ENCODE measurements at places on chromosomes 2 and 18. TPM values are rescaled to one million over a fixed set of nuclear protein-coding genes. Genes with fewer than 3 reads are reported as not detected.
A peak's percentile ranks its signal among the peaks of the same experiment; 100 is the strongest.

DNA sequence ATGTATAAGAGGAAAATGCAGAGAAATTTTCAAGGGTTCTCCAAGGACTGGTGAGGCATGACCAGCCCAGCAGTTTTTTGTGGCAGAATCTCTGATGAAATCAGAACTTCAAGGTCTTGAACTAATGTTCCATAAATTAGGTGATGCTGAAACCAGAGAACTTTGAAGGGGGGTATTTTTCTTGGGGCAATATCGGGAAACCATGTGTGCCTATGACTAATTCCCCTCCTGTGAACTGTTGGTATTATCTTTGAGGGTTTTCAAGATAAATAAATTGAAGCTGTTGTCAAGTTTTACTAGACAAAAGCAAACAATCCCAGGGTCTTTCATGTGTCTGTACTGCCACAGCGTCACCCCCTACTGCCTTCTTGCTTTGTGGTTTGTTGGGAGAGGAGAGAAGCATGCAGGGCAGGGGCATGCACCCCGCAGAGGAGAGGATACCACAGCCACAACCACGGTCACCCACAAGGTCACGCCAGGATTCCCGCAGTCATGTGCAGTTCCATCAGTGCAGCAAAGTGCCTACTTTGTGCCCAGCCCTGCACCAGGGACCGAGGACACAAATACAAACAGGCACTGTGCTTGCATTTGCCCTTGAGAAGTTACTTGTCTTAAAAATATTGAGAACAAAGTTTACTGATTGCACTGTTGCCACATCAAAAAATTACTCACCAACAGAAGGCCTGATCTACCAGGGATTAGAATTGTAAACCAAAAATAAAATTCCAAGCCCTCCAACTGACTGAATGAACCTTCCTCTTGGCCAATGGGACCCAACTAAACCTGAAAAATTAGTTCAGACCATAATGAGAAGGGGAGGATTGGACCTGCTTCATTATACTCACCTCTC is 413.3 kb upstream of the TRIB2 start:
- DNase-seq, result no peak

DNA sequence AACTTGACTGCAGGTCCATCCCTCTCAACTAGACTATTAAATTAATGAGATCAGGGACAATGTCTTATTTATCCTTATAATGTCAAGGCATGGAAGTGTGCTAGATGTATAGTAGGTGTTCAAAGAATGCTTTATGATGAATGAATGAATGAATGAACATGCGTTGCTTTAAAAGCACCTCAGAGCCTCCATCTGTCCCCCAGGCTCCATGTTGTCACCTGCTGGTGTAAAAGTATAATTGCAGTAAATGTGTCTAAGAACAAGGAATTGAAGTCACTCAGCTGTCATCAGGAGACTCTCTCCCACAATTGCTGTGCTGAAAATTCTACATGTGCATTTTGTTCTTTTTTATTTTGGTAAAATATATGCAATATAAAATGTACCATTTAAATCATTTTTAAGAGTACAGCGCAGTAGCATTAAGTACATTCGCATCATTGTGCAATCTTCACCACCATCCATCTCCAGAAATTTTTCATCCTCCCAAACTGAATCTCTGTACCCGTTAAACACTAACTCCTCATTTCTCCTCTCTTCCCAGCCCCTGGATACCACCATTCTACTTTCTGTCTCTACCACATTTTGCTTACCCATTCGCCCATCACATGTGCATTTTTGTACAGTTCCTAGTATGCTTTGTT is 52.6 kb downstream of the GNAL start:
- DNase-seq, result peak; percentile 30

GRCh38 chr2:85804583-85804982 is 50.8 kb downstream of the ATOH8 start:
- peak; percentile 11 for DNase-seq

DNA sequence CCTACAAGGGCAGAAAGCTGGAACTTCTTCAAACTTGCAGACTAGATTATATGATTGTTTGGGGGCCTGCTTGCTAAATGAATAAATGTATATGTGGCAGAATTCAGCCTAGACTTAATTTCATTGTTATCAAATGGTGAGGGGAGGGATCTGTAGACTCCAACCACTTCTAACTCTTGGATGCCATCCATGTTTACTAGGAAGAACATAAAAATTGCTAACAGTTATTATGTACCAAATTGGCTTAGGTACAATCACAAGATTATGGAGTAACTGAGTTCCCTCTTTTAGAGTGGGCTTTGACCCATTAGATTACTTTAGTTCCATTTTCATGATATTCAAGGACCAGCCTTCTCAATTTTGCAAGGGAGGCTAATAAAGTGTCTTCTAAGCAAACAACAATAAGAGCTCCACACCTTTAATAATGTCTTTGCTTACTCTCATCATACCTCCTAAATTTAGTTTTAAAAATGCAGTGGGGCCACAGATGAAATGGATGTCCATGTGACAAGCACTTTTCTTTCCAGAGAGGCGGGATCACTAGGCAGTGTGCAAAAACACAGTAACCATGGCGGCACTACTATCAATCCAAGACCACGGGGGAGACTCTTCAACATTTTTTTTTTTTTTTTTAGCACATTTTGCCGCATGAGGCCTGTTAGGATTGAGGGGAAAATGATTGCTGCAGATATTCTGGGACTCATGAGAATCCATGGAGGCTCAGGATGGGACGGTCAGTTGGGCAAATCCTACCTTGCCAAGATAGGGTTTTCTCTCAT is 217.6 kb upstream of the SPRED2 start:
- DNase-seq, result no peak

DNA sequence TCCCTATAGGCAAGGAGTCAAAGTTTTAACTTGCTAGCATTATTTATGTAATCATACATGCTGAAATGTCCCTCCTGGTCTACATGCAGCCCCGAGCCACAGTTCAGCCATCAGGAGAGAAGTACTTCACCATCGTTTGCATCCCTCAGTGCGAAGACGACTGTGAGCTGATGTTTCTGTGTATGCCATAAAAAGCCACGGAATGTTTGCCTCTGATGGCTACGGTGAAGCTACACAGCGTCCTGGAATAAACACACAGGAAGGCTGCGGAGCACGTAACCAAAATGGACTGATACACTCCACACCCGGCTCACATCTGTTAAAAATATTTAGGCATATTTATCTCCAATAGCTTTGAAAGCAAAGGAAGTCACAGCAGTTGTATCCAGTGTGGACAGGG is 4.3 kb upstream of the SALL3 start:
- no peak for DNase-seq

DNA sequence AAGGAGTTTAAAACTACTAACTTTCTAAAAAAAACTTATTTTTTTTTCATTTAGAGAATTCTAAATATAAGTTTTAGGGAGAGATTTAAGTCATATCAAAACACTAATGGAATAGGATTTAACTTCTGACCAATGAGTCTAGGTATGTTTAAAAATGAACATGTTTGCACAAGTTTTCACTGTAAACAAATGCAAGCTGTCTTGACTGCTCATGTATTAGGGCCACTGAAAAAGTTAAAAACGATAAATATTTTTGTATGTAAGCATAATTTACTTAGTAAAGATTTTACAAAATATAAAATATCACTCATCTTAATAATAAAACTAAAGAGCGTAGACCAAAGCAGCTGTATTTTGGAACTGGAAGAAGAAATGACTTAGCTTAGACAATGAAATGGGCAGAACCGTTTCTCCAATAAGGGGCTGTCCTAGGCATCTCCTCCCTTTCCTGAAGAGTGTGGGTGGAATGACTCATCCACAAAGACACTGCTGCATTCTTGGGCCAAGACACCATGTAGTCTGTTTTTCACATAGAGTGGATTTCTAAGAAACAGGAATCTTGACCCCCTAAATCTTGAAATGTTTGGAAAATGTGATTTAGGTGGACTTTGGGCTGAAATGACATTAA is 118.8 kb downstream of the MEP1B start:
- peak; percentile 25 for DNase-seq

DNA sequence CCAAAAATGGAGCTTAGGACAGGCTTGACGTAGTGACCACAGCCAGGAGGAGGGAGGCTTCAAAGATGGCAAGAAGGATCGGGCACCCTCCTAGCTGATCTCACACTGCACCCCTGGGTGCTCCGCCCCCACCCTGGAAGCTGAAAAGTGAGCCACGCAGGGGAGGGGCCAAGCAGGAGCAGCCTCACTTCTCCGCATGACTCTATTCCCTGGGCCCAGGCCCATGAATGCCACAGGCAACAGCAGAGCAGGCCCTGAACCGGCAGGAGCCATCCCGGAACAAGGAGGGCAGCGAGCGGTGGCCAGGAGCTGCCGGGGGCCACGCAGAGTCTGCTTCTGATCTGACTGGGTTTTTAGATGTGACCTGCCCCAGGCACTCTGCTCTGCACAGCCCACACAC is 30.0 kb downstream of the BIN1 start:
- no peak for DNase-seq

GRCh38 chr2:148593421-148593820 is 51.1 kb upstream of the EPC2 start:
- no peak for DNase-seq

GRCh38 chr2:239440511-239440959 is 39.7 kb upstream of the HDAC4 start:
- DNase-seq, result no peak

DNA sequence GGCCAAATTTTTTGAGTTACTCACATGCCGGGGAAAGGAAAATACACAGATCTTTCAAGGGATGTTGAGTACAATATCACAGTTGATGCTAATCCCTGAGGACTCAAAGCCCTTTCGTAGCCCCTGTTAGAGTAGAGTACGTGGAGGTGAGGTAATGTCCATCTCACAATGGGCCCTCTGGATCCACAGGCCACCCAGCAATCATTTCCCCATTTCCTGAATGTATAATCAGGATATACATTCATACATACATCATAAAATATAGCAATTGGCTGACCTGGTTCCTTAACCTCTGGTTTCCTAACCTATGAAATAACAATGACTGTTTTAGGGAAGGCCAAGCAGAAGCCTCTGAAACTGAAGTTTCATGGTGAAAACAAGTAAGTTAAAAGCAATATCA is 10.2 kb upstream of the SP100 start:
- no peak for DNase-seq

GRCh38 chr2:45567974-45568789 is 42.9 kb downstream of the SRBD1 start:
- no peak for DNase-seq

GRCh38 chr2:17190527-17190926 is 327.7 kb downstream of the RAD51AP2 start:
- DNase-seq, result no peak

- no peak for DNase-seq
These were observed 99.7 kb downstream of the GULP1 start for GRCh38 chr2:188391354-188391753.

DNA sequence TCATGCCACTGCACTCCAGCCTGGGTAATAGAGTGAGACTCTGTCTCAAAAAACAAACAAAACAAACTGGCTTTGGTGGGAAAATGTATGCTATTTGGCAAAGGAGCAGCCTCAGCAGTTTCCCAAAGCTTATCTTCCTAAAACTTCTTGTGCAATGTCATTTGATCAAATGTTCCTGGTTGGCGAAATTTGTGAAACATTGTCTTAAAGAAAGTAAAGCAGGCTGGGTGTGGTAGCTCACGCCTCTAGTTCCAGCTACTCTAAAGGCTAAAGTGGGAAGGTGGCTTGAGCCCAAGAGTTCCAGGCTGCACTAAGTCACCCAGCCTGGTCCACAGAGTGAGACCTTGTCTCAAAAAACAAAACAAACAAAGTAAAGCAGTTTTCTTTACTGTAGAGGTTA is 17.3 kb upstream of the TAF4B start:
- DNase-seq, result no peak

- no peak for DNase-seq
These were observed 154.9 kb downstream of the ATAD2B start for GRCh38 chr2:23772056-23772455.

- no peak for DNase-seq
These were observed 17.0 kb upstream of the MAP3K20 start for GRCh38 chr2:173058673-173059072.

DNA sequence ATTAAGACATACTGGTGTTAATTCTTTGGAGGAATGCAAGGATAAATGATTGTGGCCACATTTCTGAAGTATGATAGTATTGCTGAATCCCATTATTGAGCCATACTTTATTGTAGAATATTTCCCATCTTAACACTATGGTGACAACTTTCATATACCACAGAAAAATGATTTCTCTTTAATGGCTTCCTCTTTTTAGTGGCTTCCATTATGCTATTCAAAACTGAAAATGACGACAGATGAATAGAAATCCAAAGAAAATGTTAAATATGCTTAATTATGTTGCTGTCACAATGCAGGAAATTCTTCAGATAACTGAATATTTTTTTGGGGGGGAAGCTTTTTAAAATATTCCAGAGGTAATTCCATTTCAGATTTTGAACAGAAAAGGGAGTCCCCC is 88.9 kb upstream of the TMEM200C start:
- no peak for DNase-seq

GRCh38 chr2:157748371-157749142 is 119.9 kb upstream of the ACVR1C start:
- DNase-seq, result no peak

DNA sequence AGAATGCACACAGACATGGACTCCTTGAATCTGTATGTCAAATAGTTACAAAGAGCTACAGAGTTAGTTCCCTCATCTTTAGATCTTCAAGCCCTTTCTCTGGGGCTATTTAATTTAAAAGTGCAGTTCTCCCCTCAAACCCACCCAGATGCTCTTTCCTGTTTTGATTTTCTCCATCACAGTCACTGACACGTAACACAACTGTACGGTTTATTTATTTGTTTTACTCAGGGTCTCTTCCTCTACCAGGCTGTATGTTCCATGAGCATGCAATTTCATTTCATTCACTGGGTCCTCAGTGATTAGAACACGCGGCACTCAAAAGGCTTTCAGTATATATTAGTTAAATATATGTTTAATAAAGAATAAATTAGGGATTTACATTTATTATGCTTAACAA is 94.7 kb downstream of the DOCK10 start:
- no peak for DNase-seq

DNA sequence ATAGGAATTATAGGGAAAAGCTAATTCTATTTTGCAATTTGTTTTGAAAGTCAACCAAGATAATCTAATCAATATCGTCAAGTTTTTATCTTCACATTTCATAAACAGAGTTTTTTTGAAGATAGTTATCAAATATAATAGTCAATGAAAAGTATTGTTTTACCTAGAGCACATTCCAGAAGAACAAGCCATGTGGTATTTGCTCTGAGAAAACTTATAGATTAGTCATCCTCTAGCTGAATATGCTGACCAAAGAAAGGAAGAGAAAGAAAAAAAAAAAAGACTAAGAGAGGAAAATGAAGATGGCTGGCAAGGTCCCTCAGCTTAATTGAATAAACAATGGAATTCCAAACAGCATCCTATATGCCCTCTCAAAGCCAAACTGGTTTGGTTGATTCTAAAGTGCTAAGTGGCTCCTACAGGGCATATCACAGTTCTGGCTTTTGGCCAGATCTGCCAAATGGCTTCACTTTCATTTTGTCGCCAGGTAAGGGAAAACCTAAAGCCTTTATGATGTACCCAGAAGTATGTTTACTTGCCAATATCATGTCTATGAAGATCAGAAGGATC is 132.6 kb downstream of the VWC2L start:
- DNase-seq, result peak; percentile 22

- no peak for DNase-seq
These were observed 2.7 kb upstream of the PRELID3A start for GRCh38 chr18:12405066-12405465.

The SLC4A5 gene
- not detected for total RNA-seq

The TRIP12 gene
- total RNA-seq, result 97.9 TPM

The B3GNT7 gene
- 3.6 TPM for total RNA-seq

The LINC00305 gene
- not detected for total RNA-seq

The DYNAP gene
- total RNA-seq, result not detected

The SEPTIN2 gene
- total RNA-seq, result 139 TPM

The SF3B1 gene
- 95.8 TPM for total RNA-seq

The ZDBF2 gene
- not detected for total RNA-seq

Data from HT-29 (cell line).